ENCODE measurements at places on chromosomes 13 and 19.

DNA sequence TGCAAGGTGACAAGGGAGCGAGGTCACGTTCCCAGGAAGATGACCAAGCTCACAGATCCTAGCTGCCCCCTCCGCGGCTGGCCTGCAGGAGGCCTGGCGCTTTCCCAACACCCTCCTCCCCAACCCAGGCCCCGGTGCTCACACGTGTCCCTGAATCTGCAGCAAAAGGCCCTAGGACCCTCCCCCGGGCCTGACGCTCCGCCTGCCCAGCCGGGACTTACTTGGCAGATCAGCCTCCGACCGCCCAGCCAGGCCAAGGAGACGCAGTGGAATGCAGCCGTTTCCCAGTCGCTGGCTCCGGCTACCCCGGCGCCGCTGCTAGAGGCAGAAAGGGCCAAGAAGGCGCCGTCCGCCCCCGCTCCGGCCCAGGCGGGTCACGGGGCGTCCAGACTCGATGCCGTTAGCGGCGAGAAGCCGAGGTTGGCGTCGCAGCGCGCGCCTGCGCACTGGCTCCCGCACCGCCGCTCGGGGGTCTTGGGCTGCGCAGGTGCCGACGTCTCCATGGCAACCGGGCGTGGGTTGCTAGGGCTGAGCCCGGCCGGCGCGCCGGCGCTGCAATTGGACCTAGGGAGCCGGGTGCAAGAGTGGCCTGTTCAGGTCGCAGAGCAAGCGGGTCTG is at the start of gene PNMA8A:
PNMA8A (minus strand) TSS at position 448 of the 618 bp plus-strand sequence. CDS start 528 bp downstream, outside the sequence.
- no peak for DNase-seq

- no peak for DNase-seq
Observed at GRCh38 chr19:39126312-39127187, 964 bp downstream of the PAK4 start.

DNA sequence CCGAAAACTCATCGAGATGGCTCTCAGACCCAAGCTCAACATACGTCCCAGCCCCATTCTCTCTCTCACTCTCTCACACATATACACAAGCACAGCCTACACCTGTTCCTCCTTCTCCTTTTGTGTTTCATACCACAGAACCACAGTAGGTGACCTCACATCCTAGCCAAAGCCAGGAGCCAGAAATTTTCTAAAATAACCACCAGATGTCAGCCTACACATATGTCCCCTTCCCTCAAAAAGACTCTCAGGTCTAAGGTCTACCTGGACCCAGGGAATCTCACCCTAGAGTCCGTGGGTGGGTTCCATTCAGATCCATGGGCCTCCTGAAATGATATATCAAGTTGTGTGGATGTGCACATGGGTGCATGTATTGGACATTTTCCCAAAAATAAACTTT is 104.2 kb upstream of the IPO5 start:
- DNase-seq, result no peak

DNA sequence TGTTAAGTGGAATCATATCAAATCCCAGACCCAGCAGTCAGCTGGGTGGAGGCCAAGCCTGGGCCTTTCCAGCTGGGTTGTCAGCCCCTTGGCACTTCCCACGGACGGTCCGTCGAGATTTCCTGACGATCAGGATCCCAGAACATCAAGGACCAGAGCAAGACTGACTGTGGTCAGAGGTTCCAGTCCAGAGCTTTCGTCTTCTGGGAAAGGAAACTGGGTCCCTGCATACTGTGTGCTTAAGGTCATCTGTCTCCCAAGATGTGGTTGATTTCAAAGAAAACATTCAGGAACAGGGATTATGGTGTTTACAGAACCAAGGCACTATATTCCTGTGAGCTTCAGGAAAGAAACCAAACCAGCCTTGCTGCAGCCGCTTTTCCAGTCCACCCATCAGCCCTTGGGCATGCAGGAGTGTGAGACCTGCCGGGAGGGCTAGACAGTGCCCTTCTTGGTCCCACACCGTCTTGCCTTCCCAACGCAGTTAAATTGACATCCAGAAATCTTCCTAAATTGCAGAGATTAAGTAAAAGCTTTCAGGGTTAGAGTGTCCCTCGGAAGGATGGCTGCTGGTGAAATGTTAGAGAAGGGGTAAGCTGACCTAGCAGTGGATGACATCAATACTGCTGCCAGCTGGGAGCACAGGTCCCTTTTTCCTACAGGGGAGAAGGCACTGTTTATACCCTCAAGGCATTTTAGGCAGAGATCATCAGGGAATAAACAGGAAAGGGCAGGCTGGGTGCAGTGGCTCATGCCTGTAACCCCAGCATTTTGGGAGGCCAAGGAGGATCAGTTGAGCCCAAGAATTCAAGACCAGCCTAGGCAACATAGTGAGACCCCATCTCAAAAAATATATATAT is 5.0 kb upstream of the C19orf33 start:
- no peak for DNase-seq

DNA sequence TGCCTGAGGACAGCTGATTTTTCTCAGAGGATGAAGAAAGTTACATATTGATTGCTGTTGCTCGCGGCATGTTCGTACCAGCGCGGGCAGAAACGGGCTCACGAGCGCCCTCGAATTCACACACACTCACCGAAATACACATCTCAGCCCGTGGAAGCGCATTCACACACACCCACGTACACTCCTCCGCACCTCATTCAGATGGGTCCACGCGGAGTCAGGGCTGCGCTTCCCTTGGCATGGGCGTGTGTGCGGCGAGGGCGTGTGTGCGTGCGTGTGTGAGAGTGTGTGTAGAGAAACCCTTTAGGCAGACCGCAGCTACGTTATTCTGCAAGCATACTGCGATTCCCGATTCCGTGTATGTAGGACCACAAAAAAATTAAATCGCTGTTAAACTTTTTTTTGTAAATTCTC is 2.1 kb upstream of the PCDH17 start:
- DNase-seq, result no peak

DNA sequence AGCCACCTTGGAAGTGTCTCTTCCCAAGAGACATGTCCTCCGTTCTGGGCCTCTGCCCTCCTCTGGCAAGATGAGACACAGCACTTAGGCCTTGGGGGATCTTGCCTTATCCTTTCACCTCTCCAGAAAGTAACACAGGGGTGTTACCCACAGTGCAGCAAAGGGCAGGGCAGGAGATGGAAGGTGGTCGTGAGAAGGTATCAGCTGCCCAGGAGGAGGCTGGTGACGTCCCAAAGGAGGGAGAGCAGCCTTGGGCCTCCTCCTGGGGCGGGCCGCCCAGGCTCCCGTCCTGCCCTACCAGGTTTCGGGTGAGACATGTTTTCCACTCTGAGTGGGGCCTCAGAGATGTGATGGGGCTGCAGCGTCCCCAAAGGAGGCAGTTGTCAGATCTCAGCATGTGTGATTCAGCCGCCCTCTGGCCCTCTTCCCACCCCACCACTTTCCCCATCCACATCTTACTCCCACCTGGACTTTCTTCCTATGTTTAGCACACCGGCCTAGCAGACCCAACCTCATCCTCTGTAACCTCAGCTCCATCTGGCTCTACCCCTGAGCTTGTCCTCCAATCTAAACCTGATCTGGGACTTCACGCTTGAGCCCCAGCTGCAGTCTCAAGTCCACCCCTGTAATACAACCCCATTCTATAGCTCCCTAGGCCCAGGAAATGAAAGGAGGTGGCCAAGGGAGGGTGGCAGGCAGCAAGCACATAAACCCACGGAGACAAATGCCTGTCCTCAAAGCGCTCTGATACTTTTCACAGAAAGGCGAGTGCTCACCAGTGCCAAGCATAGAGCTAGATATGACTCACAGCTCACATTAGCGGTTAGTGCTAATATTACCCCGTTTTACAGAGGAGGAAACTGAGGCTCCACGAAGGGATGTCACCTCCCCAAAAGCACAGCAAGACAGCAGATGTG is 9.3 kb downstream of the POU2F2 start:
- no peak for DNase-seq

GRCh38 chr13:98489446-98490194 is 87.3 kb downstream of the STK24 start:
- no peak for DNase-seq

GRCh38 chr19:38523319-38523718 is 89.8 kb downstream of the RYR1 start:
- DNase-seq, result no peak

DNA sequence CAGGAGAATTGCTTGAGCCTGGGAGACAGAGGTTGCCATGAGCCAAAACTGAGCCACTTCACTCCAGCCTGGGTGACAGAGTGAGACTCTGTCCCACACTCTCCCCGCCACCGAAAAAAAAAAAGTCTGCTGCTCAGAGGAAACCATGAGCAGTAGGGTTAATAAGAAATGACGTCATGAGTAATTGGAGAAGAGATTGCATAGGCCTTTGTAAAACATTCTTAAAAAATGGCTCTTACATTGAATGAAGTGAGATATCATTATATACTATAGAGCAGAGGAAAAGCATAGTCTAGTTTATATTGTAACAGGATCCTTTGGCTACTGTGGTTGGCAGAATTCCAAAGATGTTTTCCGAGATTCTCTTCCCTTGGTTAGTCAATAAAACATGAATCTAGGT is 228.2 kb downstream of the PCDH20 start:
- DNase-seq, result no peak

GRCh38 chr13:44333950-44334655 is 39.5 kb upstream of the SERP2 start:
- no peak for DNase-seq

DNA sequence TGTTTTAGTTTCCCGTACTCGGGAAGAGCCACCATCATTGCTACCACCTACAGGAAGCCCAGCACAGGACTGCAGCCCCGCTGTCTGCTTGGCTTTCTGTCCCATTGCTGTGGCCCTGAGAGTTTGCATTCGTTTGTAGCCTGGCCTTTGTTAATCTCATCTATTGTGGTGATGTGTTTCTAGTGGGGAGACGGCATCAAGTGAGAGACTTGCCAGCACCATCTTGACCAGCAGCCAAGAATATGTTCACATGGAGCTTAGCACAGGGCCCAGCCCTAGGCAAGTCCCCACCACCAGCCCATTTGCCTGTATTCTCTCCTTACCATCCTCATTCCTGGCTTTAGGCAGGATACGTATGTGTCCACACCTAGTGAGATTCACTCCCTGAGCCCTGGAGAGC is 17.3 kb upstream of the OVOL3 start:
- no peak for DNase-seq

DNA sequence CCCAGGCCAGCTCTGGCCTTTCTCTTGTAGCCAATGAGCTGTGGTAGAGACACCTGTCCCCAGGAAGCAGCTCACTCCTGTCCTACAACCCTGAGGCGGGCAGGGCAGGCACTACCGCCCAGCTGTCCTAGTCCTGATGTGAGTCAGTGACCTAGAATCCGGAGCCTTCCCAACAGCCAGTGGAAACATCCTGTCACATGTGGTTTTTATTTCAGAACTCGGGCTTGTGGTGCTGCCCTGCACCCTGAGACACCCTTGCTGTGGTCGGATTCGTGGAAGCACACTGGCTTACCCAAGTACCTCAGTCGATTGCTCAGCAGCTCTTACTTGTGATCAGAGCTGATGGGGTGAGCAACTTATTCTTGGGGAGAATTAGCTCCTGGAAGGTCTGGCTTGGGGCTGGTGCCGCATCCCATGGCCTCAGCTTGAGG is 83.6 kb upstream of the ARHGEF7 start:
- no peak for DNase-seq

- no peak for DNase-seq
Observed at GRCh38 chr13:28181413-28181812, 43.1 kb downstream of the PAN3 start.

DNA sequence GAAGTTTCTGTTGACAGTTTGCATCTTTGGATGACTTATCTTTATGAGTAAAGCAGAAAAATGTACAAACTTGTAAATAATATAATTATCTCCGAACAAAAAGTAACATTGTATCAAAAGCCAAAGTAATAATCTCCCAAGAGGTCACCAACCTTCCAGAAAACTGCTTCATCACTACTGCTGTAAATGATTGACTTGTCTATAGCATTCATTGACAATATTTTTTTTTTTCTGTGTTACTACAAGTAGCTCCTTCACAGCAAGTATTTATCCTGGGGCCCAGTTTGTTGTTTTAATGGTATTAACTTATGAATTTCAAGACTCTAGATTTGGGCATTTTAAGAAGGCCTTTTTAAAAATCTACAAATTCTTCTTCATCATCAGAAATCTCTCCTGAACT is 242.4 kb downstream of the KLF12 start:
- no peak for DNase-seq

DNA sequence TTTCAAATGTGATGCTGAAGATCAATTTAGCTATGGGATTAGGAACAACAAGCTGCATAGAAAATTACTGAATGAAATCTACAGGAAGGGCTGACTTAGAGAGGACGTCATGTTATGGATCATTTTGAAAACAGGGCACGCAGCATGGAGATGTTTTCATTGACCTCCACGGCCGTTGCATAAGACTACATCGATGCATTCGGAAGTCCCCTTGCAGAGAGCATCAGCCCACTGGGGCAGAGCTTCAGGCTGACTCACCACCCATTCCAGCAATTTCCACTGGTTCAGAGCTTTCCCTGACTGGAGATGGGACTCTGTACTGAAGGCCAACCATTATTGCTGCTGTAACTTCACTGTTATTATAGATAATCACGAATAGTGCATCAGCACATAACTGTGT is 305.3 kb downstream of the IRS2 start:
- no peak for DNase-seq

- no peak for DNase-seq
Observed at GRCh38 chr13:50783066-50783465, 60.4 kb downstream of the DLEU7 start.

- DNase-seq, result no peak
Observed at GRCh38 chr13:102830646-102831045, 15.2 kb upstream of the ERCC5 start.

DNA sequence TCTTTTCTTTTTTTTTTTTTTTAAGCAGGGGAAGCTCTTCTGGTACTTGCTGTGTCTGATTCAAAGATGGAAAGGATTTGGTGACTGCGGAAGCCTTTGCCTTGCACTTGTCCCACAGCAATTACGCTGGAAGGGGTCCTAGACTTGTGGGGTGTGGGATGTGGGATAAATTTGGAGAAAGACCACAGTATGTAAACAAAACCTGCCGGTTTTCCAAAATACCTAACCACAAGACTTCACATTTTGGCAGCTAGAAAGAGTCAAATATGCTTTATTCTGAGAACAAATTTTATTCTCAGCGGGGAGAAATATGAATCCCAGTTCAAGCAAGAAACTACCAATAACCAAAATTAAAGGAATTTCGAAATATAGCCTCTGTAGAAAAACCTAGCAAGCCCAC is 176.5 kb downstream of the SPRY2 start:
- no peak for DNase-seq

DNA sequence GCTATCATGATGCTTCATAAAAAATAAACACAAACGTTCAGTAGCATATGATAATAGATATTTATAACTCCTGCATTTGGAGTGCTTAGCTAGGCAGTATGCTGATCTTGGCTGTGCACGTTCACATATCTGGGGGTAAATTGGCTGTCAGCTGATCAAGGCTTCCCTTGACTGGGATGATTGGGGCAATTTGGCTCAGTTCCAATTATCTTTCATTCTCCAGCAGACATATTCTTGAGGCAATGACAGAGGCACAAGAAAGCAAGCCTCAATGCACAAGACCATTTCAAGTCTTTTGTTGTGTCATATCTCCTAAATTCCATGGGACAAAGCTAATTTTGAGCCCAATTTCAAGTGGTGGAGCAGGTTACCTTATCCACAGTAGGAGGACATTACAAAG is 142.0 kb downstream of the DLEU7 start:
- no peak for DNase-seq

- no peak for DNase-seq
Observed at GRCh38 chr13:34748073-34748472, 194.0 kb upstream of the NBEA start.

- no peak for DNase-seq
Observed at GRCh38 chr19:46298479-46299003, 1.7 kb downstream of the HIF3A start.

- DNase-seq, result no peak
Observed at GRCh38 chr13:56457535-56458190, 683.1 kb upstream of the PRR20A start.

GRCh38 chr19:41339936-41340335 is 13.8 kb downstream of the TGFB1 start:
- DNase-seq, result no peak

All from GOT3 (cell line).